Transverse colon (tissue), 4 donors: ENCODE measurements at places on chromosomes 2 and 18.

DNA sequence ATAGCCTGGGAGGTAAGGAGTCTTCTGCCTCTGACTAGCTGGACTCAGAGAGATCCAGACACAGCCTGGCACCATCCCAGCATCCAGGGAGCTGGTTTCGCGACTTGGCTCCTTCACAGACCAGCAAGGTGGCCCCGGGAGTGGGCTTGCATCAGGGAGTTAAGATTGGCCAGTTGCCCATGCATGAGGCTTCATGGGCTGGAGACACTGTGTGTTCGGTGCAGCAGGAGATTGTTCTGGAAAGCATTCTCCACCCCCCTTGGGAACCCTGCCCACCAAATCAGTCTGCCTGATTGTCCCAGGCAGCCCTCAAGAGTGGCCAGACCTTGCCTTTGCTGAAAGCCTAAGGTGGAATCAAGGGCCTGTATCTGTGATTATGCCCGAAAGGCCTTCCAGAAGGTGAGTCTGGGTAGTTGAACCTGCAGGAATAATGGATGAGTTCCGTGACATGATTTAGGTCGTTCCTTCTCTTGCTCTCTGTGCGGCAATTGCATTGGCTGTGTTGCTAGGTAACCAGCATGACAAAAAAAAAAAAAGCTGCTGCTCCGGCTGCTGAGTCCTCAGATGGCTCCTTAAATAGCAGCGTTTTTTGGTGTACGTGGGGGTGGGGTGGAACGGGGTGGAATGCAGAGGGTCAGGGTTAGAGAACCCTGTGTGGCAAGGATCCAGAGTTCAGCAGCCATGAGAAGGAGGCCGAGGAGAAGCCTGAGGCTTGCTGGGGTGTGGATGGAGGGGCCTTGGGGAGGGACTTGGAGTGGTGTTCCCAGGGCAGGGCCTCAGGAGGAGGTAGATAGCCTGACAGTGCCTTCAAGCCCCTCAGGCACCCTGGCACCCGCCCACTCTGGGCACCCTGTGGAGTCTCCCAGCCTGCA, 93.0 kb upstream of the MCFD2 start:
- DNase-seq, result no peak

GRCh38 chr2:54709336-54709809, 14.1 kb upstream of the EML6 start:
- DNase-seq, result peak; percentile 69

- no peak for DNase-seq
Measured at GRCh38 chr2:25570161-25570845, 103.1 kb downstream of the DTNB start.

GRCh38 chr2:106105151-106105922, 88.8 kb downstream of the UXS1 start:
- no peak for DNase-seq

DNA sequence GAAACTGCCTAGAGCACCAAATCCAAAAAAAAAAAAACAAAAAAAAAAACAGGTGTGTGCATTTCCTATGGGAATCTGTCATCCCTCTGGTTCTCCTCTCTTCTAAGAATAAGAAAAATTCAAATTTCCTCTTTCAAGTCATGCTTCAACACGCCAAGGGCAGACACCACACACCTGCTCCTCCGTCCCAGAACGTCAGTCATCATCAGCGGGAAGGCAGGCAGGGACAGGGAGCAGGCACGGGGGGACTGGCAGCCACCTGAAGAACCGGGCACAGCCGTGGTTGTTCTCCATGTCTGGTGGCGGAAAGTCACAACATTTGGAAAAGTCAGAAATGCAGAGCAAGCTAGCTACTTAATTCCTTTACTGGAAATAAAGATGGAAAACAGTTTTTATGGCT, 214.8 kb downstream of the IKZF2 start:
- DNase-seq, result no peak

DNA sequence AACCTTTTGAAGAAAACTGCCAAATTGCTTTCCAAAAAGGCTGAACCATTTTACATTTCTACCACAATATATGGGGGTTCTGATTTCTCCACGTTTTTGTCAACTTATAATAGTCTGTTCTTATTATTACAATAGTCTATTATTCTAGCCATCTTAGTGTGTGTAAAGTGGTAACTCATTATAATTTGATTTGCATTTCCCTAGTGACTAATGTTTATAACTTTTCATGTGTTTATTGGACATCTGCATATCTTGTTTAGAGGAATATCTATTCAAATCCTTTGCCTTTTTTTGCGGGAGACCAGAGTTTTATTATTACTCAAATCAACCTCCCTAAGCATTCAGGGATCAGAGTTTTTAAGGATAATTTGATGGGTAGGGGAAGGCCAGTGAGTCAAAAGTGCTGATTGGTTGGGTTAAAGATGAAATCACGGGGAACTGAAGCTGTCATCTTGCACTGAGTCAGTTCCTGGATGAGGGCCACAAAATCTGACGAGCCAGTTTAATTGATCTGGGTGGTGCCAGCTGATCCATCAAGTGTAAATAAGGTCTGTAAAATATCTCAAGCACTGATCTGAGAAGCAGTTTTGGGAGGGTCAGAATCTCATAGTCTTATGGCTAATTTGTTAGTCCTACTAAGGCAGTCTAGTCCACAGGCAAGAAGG, 303.4 kb upstream of the NCKAP5 start:
- no peak for DNase-seq
